ENCODE measurements at places on chromosomes 1 and 21.
A peak's percentile ranks its signal among the peaks of the same experiment; 100 is the strongest.

DNA sequence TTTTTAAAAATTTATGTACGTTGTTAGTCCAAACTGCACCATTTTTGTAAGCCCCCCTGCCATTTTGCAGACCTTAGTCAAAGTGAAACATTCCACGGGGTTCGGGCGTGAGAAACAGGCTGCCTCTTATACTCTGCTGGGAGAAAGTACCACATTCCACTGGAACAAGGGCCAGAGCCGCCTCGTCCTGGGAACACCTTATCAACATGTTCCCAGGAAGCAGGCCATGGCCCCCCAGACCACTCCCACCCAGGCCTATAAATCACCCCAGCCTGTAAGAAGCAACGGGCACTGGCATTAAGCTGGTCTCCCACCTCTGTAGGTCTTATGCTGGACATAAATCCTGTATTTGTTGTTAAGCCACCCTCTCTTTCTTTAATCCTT, 854 bp upstream of the ZRANB2 start:
- no peak for DNase-seq

- DNase-seq, result no peak
Observed at GRCh38 chr1:114482585-114482984, 28.4 kb downstream of the TRIM33 start.

GRCh38 chr1:247747616-247748015, 325 bp downstream of the OR14A2 start:
- no peak for DNase-seq

GRCh38 chr1:11684070-11684469, 3.1 kb upstream of the MAD2L2 start:
- DNase-seq, result no peak

- DNase-seq, result no peak
Observed at GRCh38 chr1:233459968-233460367, 132.4 kb downstream of the MAP3K21 start.

- no peak for DNase-seq
Observed at GRCh38 chr1:78902641-78903040, 103.9 kb downstream of the ADGRL4 start.

DNA sequence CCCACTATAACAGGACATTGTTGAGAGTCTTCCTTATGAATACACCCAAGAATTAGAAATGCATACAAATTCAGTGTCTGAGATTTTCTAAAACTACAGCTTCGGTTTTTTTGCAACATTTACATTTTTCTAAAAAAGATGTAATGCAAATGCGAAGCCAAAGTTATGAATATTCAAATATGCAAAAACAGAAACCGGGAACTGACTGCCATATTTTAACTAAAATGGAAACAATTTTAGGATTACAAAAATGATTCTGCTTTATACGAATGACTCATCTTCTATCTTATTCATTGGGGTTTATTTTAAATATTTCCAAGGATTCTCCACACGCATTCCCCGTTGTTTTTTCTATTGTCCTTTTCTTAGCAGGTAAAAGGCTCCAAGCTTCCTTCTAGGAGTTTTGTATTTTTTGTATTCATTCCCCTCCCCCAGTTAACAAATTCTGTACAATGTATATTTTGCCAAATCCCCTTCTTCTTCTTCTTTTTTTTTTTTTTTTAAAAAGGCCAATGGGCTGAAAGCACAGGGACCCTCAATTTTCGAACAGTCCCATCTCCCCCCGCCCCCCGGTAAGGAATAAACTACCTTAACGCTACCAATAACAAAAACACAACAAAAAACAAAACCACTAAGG, 1.0 kb downstream of the ARPC5 start:
- DNase-seq, result no peak

- peak; percentile 70 for DNase-seq
Observed at GRCh38 chr1:31373056-31373896, at the start of gene FABP3. TSS of gene FABP3 (minus strand) at chr1:31373076. CDS start at chr1:31373014, 62 bp downstream.

- DNase-seq, result no peak
Observed at GRCh38 chr1:116765962-116766361, 11.7 kb downstream of the CD2 start.

- DNase-seq, result no peak
Observed at GRCh38 chr1:32652244-32652962, 1.4 kb downstream of the RBBP4 start.

DNA sequence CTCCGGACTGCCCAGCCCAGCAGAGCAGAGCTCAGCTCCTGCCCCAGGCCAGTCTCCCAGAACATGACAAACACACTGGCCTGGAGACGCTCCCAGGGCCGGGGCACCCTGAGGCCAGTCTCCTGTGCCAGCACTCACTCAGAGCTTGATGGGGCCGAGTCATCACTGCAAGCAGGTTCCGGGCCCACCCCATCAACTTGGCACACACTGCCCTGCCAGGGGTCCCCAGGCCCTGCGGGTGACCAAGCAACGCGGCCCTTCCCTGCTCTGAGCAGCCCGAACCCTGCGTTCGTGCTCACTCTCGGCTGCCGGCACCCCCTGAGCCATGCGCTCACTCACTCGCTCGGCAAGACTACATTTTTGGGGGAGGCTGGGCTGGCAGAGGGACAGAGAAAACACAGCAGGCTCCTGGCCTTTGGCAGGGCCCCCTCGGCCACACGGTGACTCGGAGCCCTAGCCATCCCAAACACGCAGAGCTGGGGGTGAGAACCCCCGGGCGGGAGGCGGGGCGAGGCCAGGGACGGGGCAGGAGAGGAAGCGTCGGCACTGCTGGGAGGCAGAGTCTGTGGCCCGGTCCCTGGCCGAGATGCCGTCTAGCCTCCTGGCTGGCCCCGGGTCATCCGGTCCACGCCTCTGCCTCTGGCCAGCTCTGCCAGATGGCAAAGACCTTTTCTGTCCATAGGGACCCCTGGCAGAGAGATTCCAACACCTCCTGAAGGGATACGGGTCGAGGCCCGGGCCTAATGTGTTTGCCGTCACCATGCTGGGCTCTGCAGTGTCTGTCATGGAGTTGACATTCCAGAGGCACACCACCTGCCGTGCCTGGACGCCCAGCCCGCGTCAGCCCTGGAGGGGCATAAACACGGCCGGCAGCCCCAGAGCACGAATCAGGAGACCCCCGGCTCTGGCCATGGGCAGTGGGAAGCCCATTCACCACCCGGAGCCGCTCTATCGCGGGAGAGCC, 68.0 kb downstream of the MEGF6 start:
- peak; percentile 60 for DNase-seq

- DNase-seq, result no peak
Observed at GRCh38 chr1:46497020-46497419, 7.4 kb downstream of the DMBX1 start.

GRCh38 chr1:156025876-156026275, 5.1 kb upstream of the SSR2 start:
- no peak for DNase-seq

DNA sequence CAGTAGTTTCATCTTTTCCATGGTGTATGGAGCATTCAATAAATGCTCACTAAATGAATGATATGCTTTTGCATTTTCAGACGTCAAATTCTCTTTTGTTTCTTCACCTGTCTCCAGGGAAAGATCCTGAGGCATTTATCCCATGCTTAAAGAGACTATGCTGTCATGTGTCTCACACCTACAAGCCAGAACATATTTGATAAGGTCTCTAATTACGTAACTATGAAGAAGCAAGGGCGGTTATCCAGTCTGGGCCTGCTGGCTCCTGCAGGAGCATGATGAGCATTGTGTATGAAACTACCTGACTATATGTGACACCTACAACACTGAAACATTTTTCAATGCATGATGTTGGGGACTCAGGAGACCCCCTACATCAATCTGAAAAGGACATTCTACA, 51.8 kb downstream of the FBXO42 start:
- DNase-seq, result no peak

DNA sequence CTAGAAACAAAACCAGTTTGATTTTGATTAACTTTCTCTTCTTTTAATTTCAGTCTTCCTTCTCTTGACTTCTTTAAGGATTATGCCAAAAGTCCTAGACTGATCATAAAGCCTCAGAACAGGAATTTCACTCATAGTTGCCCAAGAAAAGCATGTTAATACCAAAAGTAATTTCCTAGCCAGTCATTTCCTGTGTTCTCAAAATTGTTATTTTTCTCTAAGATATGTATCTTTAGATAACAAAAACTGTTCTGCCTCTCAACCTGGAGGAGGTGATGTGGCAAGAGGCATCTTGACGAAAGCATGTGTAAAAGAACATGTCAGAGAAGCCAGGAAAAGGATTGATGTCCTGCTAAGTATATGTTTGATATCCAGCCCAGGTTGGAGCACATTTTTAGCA, 78.0 kb upstream of the IPO9 start:
- no peak for DNase-seq

GRCh38 chr1:66998972-66999371, 55.0 kb downstream of the SLC35D1 start:
- DNase-seq, result no peak

DNA sequence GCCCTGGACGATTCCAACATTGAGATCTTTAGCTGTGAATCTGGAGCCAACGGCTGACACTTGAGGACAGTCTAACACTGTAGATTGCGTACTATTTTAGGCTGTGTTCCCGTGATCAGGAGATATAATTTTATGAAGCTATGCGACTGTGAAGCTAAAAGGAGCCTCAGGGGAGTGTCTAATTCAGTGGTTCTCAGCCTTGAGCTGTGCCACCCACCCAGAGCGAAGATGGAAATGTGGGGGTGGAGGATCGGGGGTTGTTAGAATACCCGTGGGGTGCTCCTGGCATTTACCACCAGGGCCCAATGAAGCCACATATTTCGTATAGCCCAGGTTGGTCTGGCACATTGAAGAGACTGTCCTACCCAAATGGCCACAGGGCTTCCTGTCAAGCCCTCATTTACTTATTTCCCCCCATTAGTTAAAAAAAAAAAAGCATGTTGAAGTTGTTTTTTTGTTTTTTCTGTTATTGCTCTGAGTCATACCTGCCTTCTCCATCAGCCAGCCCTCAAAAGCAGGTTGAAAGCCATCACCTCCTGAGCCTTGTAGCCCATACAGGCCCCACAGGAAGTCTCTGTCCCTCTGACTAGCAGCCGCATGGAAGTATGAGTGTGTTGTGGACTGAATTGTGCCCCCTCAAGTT, 141.7 kb downstream of the GALNT2 start:
- DNase-seq, result no peak

DNA sequence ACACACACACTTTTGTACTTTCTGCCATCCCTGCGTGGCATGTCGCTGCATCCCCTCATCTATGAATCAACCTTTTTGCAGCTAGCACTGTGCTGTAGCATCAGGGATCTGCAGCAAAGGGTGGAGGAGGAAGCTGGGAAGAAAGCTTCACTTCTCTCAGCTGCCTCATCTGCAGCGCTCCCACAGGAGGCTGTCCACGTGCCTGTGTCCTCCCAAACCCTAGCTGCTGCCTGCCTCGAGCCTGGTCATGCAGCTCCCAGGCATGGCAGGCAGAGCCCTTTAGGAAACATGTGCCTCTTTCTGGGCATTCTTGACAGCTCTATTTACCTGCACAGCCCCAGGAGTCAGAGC, 262.1 kb upstream of the SGIP1 start:
- no peak for DNase-seq

GRCh38 chr1:109266965-109267364, 16.0 kb downstream of the PSRC1 start:
- no peak for DNase-seq

GRCh38 chr1:61358770-61359455, 276.6 kb downstream of the NFIA start:
- DNase-seq, result no peak

DNA sequence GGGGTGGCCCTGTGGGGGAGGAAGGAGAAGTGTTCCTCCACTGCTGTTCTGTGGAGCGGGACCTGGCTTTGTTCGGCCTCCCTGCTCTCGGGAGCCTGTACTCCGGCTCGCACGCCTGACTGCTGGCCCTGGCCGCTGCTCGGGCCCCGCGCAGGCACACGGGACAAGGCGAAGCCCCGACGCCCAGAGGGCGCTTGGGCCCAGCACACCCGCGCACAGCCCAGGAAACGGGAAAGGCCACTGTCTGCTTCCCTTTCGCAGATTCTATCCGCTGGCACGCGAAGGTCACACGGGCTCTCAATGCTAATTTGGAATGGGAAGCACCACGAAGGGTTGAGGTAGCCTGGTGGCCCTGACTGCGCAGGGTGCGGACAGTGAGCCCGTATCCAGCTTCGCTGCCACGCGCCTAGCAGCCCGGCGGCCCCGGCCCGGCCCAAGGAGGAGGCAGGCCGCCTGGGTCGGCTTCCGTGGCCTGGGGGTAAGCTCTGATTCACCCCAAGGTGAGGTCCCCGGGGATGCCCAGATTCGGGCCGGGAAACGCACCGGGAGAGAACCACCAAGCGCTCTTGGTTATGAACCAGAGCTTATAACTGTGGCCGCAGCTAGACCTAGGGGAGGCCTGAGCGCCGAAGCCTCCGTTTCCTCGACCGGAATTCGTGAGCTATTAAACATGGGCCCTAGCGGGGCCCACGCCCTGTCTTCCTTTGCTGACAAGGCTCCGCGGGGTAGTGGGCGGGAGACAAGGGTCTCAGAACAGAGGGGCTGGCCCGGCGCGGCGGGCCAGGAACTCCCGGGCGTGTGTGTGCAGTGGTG, 19.7 kb upstream of the TBX15 start:
- DNase-seq, result no peak

DNA sequence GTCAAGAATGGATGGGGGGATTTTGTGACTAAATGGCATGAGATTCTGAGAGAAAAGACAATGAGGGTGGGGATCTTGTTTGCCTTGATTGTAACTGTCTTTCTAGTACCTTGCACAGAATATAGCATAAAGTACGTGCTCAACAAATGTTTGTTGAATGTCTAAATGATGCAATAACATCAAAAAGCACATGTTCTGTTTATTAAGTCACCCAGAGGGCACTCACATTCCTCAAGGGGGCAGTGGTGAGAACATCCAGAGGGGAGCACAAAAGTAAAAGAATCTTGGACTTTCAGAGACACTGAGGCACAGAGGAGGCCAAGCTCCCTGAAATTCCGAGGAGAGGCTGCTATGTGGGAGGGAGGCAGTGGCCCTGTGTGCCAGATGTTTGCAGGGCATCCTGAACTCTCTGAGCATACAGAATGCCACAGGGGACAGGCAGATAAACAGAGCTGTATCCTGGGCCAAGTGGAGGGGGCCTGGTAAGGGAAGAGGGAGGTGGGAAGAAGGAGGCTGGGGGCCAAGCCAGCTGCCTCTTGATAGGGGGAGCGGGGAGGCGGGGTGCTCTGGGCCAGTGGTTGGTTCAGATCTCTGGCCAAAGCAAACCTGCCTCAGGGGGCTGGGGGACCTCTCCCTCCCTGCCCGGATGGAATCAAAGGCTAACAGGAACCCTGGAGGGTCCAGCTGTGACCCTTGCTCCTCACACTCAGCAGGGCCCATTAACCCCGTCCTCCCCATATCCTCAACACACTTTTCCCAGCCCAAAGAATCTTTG, 6.5 kb upstream of the ATP1A2 start:
- DNase-seq, result peak; percentile 64

DNA sequence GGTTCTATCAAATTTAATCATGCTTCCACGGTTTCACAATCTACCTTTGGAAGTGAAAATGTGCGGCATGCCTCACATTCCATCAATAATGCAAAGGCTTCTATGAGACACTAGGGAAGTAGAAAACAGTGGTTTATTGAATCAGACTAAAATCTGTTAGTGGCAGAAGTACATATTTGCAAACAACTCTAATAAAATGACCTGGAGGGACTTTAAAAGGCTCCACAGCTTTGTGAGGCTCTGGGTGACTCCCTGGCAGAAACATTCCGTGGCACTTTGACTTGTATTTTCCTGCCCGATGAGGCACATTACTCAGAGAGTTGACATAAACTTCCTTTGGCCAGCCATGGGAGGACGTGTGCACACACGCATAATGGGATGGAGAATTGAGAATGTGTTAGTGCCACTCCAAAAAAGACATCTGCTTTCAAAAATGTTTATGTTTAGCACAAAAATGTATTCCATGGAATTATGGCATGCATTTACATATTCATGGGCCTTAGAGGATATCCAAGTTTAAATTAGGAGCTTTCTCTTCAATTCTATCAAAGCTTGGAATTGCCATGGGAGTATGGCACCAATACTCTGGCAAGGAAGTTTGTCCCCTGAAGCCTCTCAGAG, 60.0 kb upstream of the SSX2IP start:
- no peak for DNase-seq

GRCh38 chr1:32984455-32985171, 20.0 kb upstream of the RNF19B start:
- DNase-seq, result peak; percentile 56
